ENCODE measurements at places on chromosomes 4 and X.

GRCh38 chrX:71533851-71534561 lies 1.1 kb downstream of the OGT start:
- DNase-seq: peak; percentile 47

DNA sequence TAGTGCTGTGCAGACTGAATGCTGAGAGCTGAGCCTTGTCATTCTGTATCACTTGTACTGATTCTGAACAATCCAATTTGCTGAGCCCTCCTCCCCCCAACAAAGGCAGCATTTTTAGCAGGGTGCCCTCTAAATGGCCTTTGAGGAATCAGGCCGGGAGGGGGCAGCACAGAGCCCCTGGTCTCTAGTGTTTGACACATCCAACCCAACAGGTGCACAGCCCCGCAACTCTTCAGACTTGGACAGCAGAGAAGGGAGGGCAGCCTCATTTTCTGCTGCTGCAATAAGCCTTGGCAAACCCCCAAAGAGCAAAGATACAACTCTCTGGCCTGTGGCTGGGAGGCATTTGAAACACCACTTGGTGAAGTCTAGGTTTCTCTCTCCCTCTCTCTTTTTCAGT lies 3.4 kb downstream of the ATP1B4 start:
- DNase-seq: peak; percentile 33

DNA sequence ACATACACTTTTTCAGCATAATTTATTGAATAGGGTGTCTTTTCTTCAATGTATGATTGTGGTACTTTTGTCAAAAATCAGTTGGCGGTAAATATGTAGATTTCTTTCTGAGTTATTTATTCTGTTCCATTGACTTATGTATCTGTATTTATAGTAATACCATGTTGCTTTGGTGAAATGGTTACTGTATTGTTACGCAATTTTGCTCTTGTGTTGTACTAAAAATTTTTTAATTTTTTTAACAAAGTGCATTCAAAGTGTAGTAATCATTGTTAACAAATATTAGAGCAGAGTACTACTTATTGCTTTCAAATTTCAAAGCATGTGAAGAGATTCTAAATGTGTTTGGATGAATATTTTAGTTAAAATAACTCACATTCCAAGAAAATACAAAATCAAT lies 915.4 kb downstream of the PCDH19 start:
- DNase-seq: no peak

GRCh38 chr4:118369231-118369630 lies 16.4 kb upstream of the PRSS12 start:
- no peak for DNase-seq

DNA sequence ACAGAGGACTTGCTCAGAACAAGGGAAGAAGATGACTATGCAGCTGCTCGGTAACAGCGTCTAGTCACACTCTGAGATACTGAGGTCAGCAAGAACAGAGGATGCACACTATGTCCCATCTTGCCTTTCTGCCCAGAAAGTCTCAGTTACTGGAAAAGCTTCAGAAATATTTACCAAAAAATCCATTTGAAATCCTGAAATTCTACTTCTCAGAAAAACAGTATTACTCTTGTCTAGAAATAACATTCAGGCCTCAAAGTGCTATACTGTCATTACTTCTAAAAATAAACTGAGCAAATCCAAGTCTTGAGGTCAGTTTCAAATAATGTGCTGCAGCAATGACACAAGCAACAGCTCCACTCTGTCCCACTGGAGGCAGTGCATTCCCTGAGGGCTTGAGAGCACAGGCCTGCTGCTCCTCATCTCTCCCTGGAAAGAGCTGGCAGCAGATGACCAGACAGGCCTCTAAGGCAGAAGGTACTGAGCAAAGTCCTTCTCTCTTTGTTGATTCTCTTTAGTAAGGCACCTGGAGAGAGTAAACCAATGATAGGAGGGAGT lies 76.9 kb downstream of the CAMK2D start:
- no peak for DNase-seq

DNA sequence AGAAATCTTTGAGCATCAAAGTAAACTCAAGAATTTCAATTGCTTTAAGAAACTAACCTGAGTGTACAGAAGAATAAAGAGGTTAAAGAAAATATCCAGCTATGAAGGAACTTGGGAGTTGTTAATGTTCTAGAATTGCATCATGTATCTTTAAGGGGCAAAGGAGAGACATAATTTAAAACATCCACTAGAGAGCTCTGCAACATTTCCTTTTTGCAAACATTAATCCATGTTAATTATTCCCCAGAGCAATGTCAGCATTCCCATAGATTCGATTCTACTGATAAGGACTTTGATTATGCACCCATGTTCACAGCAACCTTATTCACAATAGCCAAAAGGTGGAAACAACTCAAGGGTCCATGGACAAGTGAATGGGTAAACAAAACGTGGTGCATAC lies 80.2 kb upstream of the SORBS2 start:
- no peak for DNase-seq

DNA sequence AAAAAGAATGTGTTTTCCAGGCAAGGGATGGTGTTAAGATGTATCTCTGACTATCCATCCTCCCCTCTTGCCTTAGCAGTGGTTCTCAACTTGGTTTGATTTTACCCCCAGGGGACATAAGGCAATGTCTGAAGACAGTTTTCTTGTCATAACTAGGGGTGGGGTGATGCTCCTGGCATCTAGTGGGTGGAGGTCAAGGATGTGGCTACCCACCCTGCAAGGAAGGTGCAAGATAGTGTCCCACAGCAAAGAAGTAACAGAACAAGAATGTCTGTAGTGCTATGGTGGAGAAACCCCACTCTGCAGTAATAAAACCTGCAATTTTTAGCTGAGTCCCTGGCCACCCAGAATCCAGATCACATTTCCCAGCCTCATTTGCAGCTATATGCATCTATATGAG lies 81.2 kb upstream of the TBL1X start:
- no peak for DNase-seq

GRCh38 chr4:169098532-169098931 lies 88.5 kb upstream of the CBR4 start:
- no peak for DNase-seq

GRCh38 chr4:140260227-140260626 lies 106.2 kb upstream of the MAML3 start:
- DNase-seq: no peak

DNA sequence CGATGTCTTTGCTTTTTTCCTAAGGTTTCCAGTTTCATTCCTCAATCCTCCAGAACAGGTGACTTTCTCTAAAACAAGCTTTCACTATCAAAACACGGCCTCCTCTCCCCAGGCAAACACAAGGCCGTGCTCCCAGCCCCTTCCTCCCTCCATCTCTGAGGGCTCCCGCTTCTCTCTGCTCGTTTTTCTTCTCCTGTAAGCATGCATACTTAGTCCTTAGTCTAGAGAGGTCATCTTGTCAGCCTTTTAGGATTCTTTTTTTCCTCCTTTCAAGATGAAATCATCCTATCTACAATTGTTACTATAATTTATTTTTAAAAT lies 18.7 kb downstream of the DCTD start:
- no peak for DNase-seq

- no peak for DNase-seq
Observed at GRCh38 chrX:12824944-12825343, 33.7 kb downstream of the PRPS2 start.

- no peak for DNase-seq
Observed at GRCh38 chr4:107050525-107051135, 14.5 kb upstream of the DKK2 start.

- no peak for DNase-seq
Observed at GRCh38 chrX:25158635-25159034, 142.9 kb upstream of the ARX start.

DNA sequence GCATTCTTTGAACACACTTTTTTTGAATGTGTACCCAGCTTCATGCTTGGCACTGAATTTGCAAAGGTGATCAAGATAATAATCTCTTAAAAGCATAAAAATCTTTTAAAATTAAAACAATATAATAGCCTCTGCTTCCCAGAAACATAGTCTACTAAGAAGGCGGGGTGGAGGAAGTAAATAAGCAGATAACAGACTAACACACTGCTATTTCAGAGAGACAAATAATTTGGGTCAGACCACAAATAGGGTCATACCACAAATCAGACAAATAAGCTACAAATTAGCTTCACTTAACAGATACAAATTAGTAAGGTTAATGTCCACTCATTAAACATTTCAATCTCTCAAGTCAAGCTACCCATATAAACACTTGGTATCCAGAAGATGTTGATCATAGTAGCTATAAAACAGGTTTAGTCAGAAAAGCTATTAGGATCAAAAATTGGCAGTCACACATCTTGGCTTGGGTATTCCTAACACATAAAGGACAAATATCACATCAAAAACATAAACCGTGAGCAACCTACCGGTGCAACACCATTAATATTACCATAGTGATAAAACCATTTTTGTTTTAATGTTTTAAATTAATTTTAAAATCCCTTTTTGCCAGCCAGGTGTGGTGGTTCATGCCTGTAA lies 47.3 kb downstream of the PPP3CA start:
- DNase-seq: no peak

- DNase-seq: no peak
Observed at GRCh38 chr4:3450643-3451042, 8.9 kb downstream of the HGFAC start.

DNA sequence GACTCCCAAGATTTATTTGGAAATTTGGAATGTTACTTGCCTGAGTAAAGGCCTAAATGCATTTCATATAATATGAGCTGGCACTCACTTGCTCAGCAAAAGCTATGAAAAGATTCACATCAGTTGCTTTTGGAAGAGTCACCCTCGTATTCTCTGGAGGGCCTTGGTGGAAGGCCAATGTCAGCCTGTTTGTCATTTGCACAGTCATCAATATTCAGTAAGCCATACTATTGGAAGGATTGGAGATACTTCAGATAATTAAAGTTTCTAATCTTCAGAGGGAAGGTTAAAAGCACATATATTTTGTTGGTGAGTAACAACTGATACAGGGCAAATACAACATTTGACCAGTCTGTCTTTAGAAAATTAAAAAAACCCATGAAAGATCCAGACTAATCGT lies 36.6 kb downstream of the VCX3A start:
- no peak for DNase-seq

- DNase-seq: no peak
Observed at GRCh38 chr4:149985981-149986380, 92.3 kb upstream of the DCLK2 start.

- DNase-seq: no peak
Observed at GRCh38 chrX:105635794-105636193, 186.5 kb upstream of the NRK start.

- DNase-seq: no peak
Observed at GRCh38 chr4:181618896-181619295, 624.3 kb upstream of the TENM3 start.

- no peak for DNase-seq
Observed at GRCh38 chr4:98627531-98628257, 30.7 kb downstream of the TSPAN5 start.

DNA sequence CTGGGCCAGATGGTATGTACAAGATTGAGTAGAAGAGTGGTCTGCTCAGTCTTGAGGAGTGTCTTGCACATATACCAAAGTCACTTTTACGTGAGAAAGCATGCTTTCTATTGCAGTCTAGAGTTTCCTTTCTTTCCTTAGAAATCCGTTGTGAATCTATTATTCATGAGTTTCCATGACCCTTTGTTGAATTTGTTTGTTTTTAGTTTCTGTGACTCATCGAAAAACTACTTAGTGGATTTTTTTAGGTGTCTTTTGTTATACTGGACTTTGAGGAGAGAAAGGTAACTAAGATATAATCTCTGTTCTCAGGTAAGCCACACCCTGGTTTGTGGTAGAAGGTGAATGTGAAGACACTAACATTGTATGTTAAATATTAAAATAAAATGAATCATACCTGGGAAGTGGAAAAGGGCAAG lies 23.0 kb downstream of the GALNT7 start:
- DNase-seq: no peak

DNA sequence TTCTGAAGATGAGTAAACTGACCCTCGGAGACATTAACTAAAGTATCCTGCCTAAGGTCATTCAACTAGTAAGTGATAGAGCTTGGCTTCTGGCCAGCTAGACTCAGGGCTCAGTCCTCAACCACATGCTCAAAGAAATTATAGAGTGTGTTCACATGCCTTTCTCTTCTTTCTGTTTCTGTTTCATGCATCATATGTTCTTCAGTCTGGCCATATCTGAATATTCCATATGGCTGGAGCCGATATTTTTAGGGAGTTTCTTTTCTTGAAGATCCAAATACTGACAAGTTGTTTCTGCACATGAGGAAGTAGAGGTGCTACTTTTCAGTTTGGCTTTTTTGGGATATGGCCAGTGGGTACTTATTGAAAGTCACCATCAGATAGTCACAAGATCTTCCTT lies 44.9 kb downstream of the MMRN1 start:
- no peak for DNase-seq

- no peak for DNase-seq
Observed at GRCh38 chr4:121428721-121429120, 47.9 kb upstream of the QRFPR start.

DNA sequence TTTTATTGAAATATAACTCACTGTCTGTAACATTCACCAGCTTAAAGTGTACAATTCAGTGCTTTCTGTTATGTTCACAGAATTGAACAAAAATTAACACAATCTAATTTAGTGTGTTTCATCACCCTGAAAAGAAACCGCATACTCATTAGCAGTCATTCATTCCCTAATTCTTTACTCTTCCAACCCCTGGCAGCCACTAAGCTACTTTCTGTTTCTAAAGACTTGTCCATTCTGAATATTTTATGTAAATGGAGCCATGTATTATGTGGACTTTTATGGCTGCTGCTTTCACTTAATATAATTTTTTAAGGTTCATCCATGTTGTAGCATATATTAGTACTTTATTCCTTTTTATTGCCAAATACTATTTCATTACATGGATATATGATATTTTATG lies 94.7 kb upstream of the ATP8A1 start:
- DNase-seq: no peak

GRCh38 chr4:75633846-75634245 lies 3.5 kb upstream of the CDKL2 start:
- DNase-seq: no peak

- no peak for DNase-seq
Observed at GRCh38 chrX:44890247-44890646, 17.3 kb downstream of the KDM6A start.

DNA sequence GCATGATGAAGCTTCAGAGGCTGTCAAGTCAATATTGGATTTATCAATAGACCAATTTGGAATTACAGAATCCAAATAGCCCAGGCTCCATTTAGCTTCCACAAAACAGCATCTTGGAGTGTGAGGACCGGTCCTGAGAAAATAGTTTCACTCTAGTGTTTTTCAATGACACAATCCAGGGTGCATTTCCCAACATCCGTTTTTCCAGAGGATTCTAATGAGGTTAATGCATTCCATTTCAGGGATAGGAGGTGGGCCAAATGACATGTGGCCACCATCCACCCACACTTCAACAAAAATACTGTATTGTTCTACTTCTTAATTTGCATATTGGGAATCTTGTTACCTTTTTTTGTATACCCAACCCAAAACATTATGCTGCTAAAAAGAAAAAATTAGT lies 229.8 kb upstream of the LDB2 start:
- no peak for DNase-seq

DNA sequence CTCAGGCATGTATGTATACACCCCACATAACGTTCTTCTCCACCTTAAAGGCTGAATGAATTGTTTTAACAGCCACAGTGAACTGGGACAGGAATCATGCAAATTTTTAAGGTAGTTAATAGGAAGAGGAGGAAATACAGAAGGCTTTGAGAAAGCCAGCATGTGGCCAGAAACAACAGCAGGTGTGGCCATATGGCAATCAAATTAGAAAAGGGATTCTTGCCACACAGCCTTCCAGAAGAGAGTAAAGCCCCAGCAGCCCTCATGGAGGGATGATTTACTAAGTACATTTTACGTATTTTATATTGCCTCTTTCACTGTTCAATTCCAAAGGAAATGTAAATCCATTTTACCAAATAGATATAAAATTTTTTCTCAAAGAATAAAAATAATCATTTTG lies 792.2 kb downstream of the ADGRL3 start:
- no peak for DNase-seq

GRCh38 chr4:54942721-54943120 lies 182.7 kb downstream of the KDR start:
- no peak for DNase-seq
